Fibroblast of pulmonary artery (primary cell): ENCODE measurements at places on chromosomes 13 and 19.
A peak's percentile ranks its signal among the peaks of the same experiment; 100 is the strongest.

- DNase-seq: peak; percentile 74
Measured at GRCh38 chr13:75372517-75372916, 109.5 kb downstream of the TBC1D4 start.

GRCh38 chr13:110929104-110929777 lies 14.4 kb upstream of the ANKRD10 start:
- no peak for DNase-seq

DNA sequence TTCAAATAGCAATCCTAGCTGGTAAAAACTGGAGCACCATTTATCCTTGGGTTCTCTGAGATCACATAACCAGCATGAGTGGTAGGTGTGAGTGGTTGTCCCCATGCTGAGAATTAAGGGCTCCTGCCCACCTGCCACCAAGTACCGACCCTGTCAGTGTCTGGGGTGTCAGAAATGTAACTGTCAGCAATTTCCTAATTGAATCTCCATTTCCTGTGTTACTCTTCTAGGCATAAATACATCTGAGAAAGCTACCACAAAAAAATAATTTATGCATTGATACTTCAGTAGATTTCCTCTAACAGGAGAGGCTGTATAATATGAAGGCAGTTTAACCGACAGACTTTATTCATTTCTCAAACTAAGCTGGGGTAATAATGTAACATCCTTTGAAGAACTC lies 25.1 kb downstream of the CPB2 start:
- DNase-seq: no peak

GRCh38 chr13:99913167-99913566 lies 58.4 kb downstream of the ZIC5 start:
- no peak for DNase-seq

- DNase-seq: no peak
Measured at GRCh38 chr19:7638802-7639465, 2.0 kb downstream of the STXBP2 start.

DNA sequence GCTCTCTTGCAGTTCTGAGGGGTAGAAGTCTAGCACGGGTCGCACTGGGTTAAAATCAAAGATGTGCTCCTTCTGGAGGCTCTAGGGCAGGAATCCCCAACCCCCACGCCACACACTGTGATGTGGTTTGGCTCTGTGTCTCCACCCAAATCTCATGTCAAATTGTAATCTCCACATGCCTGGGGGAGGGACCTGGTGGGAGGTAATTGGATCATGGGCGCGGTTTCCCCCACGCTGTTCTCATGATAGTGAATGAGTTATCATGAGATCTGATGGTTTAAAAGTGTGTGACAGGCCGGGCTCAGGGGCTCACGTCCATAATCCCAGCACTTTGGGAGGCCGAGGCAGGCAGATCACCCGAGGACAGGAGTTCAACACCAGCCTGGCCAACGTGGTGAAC lies 26.6 kb upstream of the CALM3 start:
- DNase-seq: no peak

GRCh38 chr19:29873024-29873800 lies 61.4 kb downstream of the CCNE1 start:
- peak; percentile 13 for DNase-seq

DNA sequence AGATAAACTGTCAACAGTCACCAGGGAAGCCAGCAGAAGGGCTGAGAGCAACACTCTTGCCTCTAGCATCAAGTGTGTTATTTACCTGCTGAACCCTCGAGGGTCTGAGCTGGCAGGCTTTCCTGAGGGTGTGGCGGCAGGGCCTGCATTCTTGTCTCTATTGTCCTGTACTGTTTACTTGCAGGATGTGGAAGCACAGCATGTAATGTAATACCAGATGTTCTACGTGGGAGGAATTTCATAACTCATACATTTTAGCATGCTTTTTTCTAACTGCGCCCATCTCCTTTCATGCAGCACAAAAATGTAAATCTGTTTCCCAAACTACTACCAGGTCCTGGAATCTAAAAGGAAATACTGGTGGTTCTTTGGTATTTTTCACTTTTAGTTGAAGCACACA lies 153.1 kb downstream of the RGCC start:
- peak; percentile 99 for DNase-seq

DNA sequence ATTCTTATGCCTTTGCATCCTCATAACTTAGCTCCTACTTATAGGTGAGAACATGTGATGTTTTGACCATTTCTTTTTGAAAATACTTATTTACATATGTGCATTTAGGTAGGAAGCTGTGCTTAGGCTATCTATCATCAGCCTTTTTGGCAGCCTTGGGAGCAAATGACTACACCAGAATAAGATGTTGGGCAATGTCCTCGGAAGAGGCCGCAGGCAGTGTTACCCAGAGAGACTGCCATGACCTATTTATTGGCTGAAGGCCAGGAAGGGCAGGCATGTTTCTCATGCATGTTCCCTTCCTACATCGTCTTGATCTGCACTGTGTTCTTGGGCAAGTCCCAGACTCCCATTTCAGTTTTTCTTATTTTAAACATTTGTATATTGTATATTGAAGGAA lies 122.3 kb downstream of the B3GLCT start:
- peak; percentile 89 for DNase-seq

DNA sequence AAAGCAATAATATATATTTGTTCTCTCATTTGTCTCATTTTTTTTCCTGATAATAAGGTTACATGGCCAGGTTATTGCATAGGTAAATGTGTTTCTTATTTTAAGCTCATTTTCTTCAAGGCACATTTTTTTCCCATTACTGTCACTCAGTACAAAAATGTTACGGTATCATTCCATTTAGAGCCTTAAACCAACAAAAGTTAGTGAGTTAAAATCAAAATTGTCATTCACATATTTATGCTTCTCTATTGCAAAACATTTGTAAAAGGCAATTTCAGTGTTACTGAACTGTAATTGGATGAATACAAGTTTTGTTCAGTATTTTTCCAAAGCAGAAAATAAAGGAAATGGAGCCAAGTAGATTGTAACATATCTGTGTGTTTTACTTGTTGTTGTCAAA lies 117.6 kb upstream of the MAB21L1 start:
- no peak for DNase-seq

GRCh38 chr19:33988601-33989000 lies 183.7 kb upstream of the LSM14A start:
- no peak for DNase-seq

- no peak for DNase-seq
Measured at GRCh38 chr13:98523455-98524102, 53.3 kb downstream of the STK24 start.
